Stimulated activated CD4-positive, alpha-beta T cell treated with anti-CD3 and anti-CD28 coated beads, Interleukin-1b, Interleukin-23, amount 100 ng/mL, for 48 hours (primary cell): ENCODE measurements at places on chromosomes 16 and 17.

DNA sequence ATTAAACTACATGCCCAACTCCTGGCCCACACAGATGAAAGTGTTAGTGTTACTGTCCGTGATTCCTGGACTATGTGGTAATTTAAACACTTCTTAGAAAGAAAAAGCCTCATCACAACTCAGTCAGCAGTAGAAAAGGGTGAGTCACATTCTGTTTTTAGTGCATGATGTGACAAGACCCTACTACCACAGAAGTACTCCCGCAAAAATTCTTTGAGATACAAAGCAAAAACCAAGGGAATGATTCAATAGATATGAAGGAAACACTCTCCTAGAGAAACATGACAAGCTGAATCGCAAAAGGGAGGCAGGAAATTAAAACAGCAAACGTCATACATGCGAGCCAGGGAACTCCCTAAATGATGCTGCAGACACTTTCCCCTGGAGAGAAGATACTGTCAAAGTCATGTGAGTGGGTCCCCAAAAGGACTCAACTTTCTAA is 14.4 kb downstream of the SNN start:
- DNase-seq = no peak

DNA sequence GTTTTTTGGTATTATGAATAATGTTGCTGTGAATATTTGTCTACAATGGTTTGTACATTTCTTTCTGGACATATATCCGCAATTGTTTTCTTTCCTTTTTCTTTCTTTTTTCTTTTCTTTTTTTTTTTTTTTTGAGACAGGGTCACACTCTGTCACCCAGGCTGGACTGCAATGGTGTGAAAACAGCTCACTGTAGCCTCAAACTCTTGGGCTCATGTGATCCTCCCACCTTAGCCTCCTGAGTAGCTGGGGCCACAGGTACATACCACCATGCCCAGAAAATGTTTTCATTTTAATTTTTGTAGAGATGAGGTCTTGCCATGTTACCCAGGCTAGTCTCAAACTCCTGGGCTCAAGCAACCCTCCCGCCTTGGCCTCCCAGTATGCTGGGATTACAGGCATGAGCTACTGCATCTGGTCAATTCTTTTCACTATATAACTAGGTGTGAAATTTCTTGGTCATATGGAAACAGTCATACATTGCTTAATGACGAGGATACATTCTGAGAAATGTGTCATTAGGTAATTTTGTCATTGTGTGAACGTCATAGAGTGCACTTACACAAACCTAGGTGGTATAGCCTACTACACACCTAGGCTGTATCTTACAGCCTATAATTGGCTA is 15.2 kb downstream of the IL21R start:
- DNase-seq = peak; percentile 57

DNA sequence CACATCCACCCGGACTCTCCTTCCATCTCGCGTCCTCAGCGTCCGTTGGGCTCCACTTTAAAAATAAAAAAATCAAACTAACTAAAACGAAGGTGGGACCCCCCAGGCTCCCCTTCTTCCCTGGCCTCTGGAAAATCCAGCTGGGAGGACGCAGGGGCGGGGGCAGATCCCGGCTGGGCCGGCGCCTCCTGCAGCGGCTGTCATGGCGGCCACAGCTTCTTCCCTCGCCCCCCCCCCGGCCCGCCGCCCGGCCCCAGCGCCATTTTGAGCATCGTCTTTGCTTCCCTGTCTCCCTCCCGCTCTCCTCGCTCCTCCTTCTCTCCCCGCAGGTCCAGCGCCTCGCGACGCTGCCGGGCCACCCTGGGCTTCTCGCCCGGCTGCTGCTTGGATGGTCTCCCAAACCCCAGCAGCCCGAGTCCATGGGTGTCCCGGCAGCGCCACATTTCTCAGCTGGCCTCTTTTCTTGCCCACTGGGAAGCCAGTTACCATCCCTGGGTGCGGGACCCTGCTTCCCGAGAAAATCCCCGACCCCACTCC is 3.3 kb downstream of the HOXB2 start:
- DNase-seq = peak; percentile 28

DNA sequence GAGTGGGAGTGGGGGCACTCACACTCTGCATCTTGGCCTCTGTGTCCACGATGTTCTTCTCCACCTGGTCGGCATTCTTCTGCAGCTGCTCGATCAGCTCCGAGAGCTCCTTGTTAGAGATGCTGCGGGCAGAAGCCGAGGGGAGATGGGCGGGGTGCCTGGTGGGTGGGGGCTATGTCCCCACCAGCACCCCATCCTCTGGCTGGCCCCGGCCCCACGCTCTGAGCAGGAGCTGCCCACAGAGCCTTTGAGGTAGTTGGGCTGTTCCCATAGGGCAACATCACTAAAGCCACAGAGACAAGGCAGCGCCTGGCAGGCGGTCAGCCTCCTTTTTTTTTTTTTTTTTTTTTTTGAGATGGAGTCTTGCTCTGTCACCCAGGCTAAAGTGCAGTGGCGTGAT is 26.1 kb downstream of the PPL start:
- DNase-seq = no peak
